ENCODE measurements at places on chromosomes 16 and 17.

- peak; percentile 58 for DNase-seq
Measured at GRCh38 chr17:4536742-4537411, 18.3 kb downstream of the MYBBP1A start.

DNA sequence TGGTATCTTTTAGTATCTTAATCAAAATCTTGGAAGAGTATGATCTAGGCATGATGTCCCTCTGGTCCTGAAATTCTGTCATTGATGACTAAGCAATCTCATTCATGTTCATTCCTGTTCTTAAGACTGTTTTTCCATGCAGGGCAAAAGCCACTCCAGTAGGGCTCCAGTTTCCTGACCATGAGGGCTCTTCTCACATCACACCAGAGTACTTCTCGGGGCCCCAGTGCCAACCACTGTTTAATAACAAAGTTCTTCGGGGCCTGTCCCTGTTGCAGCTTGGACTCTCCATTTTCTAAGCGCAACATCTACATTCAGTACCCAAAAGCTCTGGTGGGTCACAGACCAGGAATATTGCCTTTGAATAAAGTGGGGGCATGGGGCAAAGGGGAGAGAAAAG lies 52.0 kb downstream of the IRX6 start:
- DNase-seq = no peak

DNA sequence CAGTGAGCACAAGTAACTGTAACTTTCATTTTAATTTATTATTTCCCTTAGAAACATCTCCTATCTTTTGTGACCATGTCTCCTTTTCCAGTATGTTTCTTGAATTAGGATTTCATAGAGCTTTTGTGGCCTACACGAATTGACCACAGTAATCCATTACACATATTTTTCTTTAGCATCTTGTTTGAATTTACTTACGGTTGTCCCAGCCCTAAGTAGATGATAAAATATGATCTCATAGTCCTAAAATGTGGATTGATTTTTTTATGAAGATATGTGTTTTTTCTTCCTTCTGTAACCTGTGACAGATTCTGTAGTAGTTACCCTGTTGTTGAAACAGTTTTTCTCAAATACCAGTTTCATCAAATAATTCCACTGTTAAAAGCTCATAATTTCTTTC lies 61.5 kb downstream of the NF1 start:
- DNase-seq = no peak

DNA sequence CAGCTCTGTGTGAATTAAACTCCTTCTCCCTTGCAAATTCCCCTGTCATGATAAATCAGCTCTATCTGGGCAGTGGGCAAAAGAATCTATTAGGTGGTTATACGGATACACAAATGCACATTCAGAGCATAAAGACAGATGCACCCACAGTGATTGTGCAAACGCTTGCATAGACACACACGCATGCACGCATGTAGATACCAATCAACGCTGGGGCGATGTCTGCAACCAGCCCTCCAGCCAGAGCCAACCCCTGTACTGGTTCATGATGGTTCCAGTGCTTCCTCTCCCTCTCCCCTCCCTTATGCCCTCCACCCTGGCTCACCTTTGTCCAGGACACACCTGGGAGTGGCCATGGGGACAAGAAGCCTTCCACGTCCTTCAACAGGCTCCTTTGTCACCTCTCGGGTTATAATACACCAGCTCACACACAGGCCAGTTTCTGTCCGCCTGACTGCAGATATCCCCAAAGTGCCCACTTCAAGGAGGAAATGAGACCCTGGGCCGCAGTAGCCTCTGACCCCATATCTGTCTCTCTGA lies 33.1 kb upstream of the SNN start:
- no peak for DNase-seq

DNA sequence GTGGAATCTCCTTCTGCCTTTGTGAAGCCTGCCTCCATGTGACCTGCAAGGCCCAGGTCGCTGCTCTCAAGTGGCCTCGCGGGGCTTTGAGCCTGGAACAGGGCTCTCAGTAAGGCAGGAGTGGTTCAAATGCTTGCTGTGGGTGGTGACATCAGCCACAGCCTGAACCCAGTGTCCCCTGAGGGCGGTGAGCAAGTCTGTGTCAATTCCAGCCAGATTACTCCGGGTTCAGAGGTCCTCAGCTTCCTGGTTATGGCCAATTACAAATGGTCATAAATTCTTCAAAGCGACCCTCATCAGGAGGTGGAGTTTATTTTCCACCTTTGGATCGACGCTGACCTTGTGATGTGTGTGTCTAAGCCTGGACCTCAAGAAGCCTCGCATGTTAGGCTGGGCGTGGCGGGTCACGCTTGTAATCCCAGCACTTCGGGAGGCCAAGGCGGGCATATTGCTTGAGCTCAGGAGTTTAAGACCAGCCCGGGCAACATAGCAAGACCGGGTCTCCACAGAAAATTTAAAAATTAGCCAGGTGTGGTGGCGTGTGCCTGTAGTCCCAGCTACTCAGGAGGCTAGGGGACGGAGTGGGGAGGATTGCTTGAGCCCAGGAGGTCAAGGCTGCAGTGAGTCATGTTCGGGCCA lies 17.3 kb downstream of the LGALS3BP start:
- no peak for DNase-seq

DNA sequence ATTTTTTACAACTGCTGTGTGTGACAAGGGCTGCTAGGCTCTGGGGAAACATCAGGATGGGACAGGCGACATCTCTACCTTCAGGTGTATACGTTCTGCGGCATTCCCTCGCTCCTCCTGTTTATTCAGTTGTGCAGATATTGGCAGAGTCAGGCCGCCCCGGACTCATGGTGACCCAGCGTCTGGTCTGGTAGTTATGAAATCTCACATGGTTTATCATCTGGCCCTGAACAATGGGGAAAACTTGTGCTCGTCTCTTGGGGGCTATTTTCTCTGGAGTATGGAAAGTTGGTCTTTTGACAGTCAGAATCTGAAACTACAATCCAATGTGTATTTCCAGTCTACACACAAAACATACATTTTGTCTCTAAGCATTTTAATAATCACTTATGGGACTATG lies 3.3 kb downstream of the MARCHF10 start:
- DNase-seq = no peak

GRCh38 chr17:78854508-78854907 lies 13.9 kb upstream of the USP36 start:
- no peak for DNase-seq

DNA sequence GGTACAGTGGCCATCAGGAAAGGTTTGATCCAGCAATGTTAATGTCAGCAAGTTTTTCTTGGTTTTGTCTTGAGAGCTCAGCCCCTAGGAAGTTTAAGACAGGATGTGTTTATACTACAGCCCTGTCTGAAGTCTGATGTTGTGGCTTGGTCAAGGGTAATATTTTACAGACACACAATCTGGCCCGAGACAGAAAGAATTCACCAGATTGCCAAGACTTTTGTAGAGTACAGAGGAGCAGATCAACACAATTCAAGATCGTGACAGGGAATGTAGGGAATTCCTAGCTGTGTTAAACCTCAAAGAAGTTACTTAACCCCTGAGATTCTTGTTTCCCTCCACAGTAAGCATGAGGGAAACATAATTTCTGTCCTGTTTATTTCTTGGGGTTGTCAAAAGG lies 63.1 kb downstream of the SHISA9 start:
- DNase-seq = no peak

- DNase-seq = no peak
Measured at GRCh38 chr17:78824240-78824639, 16.4 kb downstream of the USP36 start.

DNA sequence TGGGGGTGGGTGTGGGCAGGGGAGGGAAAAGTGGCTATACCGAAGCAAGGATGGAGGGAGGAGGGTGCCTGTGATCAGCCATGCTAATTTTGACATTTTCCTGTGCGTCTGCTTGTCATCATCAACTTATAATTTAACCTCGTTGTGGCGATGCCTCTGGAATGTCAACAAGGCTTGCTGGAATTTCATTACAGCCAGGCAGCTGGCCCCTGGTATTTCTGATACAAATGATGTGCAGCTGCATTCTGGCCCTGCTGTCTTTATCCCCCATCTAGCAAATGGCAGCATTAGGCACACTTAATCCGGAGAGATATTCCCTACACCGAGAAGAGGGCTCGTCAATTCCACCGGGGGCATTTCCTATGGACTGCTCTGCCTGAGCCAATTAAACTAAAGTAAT lies 278.3 kb upstream of the CCL2 start:
- DNase-seq = no peak

DNA sequence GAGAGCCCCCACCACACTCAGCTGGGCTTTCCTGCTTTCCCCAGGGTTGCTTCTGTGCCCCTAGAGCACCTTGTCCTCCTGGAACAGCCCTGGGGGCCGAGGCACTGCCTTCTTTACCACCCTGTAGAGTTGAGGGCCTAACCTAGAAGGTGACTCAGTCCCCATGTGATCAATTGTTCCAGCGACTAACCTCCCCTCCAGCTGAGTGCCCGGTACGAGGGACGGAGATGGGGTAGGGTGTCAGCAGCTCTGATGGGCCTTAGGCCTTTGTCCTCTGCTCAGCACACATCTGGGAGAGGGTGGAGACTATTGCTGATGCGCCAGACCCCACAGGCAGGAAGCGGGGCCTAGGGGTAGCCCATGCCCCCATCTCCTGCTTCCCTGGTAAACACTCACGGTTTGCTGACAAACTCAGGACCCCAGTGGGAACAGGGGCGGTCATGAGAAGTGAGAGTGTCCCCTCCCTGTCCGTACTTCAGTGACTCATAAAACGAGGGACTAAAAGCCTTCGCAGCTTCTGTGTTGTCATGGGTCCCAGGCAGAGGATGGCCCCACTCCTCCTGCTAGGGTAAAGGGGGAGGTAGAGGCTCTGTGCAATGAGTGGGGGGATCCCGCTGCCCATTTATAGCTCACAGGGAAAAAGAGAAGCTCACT lies 33.1 kb downstream of the NECAB2 start:
- DNase-seq = no peak

DNA sequence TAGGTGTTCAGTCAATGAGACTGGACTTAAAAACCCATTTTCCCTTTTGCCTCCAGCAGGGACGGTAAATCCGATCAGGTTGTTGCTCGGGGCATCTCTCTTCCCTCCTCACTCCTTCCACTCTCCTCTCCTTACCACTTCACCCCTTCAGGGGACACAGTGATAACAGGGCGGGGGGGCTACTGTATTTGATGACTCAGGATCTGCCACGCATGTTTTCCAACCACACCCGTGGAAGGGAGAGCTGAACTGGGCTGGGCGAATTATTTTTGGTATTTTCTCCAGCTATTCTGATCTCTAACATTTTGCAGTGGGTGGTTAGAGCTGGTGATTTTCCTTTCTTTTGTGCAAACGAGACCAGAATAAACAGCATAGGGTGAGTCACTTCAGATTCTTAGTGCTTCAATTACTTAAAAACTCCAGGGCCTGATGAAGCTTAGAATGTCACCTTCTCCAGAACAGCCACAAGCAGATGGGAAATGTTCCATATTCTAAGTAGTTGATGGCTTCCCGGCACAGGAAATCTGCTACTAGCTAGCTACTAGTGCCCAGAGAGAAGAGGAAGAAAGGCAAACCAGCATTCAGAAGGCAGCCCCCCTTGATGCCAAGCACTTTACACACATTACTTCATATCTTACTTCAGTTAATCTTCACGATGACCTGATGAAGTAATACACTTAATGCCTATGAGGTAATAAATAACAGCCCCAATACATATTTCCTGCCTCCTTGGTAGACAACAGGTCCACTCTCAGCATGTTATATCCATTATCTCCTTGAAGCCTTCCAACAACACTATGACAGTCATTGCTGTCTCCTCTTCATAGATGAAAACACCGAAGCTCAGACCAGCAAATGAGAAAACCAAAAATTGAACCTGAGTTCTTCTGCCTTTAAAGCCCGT lies 74.1 kb downstream of the ASIC2 start:
- DNase-seq = no peak

- DNase-seq = no peak
Measured at GRCh38 chr17:78842881-78843565, 2.4 kb upstream of the USP36 start.

- no peak for DNase-seq
Measured at GRCh38 chr16:75376475-75377161, 56.7 kb downstream of the CFDP1 start.

GRCh38 chr17:82217120-82217529 lies 4.5 kb upstream of the CCDC57 start:
- peak; percentile 59 for DNase-seq

GRCh38 chr16:4709481-4709880 lies 16.1 kb downstream of the NUDT16L1 start:
- DNase-seq = no peak

DNA sequence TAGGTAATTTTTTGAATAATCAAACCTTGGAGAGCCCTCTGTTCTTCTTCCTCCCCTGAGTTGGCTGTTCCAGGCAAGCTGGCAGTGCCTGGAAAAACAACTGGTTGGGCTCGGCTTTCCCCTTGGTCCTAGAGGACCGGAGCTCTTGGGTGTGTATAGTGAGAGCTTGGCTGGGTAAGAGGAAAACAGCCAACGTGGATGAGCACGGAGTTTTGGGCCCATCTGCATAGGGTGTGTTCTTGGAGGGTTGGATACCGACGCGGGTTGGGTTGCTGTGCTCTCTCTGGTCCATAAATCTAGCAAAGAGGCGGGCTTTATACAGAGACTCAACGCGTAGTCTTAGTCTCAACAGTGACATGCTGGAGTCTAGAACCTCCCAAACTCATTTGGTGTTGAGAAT lies 23.2 kb downstream of the ITGB3 start:
- peak; percentile 78 for DNase-seq

DNA sequence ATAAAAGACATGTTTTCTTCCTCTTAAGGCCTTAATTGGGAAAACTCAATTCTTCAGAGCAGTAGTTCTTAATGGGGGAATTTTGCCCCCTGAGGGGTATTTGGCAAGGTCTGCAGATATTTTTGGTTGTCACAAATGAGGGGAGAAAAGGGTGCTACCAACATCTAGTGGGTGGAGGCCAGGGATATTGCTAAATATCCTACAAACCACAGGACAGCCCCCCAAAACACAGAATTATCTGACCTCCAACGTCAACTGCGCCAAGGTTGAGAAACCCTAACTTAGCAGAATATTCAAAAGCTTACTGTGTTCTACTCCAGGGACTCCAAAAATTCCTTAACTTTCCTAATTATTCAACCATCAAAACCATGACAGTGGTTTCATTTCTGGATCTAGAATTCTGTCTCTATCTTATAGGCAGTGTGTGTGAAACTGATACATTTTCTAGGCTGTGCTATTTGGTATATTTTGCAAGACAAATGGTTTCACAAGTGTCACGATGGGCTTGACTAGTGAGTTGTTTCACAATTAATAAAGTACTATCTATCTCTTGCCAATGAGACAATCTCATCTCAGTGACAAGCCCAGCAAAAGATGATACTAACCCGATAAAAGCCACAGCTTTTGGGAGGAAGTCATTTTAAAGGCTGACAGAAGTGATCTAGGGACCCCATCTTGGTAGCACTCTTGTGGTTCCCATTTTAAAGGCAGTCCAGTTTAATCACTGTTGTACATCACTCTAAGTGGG lies 14.7 kb downstream of the TXNDC11 start:
- no peak for DNase-seq

GRCh38 chr17:32279891-32280716 lies 14.5 kb downstream of the RHBDL3 start:
- DNase-seq = no peak

- DNase-seq = no peak
Measured at GRCh38 chr16:19131825-19132218, 18.1 kb downstream of the ITPRIPL2 start.

DNA sequence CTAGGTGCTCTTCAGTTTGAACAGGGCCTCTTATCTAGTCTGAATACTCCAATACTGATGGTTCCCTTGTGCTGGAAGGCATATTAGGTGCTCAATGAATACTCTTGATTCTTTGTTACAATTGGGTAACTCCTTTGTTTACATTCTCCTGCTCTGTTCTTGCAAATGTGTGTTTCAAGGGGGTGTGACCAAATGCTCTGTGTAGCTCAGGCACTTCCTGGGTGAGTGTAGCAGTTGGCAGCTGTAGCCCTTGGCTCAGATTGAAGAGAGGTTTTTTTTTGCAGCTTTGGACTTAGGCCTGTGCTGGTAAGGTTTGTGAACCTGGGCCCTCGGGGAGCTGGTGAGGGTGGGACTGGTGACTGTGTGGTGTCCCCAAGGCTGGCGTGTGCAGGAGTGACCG lies 20.2 kb downstream of the TBCD start:
- DNase-seq = no peak
